ENCODE measurements at places on chromosomes 16 and 17.

DNA sequence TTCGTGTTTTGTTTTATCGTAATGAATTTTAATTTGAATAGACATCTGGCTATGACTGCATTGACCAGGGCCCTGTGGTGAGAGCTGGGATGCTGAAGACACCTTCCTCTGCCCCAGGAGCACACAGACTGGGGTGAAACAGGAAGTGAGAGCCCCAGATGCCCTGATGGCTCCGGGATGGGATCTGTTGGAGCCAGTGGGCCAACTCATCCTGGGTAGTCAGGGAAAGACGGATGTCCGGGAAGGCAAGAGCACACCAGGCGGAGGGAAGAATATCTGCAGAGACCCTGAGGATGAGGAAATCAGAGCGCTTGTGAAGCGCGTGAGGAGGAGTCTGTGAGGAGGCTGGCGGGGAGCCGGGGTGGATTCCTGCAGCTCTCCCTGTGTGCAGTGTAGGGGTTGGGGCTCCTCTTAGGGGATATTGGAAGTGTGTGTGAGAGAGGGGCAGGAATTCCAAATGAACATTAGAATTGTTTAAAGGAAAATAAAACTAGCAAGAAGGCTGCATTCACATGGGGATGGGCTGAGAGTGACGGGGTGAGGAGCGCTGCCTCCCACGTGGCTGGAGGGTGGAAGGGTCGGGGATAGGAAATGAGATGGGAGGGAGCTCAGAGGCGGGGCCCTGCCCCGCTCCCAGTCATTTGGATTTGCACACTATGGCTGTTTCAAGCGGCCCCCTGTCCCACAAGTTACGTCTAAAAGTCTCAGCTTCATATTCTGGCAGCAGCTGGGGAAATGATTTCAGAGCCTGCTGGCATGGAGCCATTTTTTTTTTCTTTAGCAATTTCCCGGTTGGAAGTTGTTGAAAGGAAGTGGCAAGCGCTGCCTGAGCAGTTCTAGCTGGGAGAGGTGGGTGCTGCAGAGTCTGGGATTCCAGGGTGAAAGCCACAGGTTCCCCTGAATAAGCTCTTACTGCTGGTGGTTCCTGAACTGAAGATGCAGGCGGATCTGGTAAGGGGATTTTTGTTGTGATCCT, 71.2 kb upstream of the LGALS9 start:
- DNase-seq: peak; percentile 82

GRCh38 chr17:4766723-4767122, 5.0 kb upstream of the TM4SF5 start:
- DNase-seq: no peak

GRCh38 chr17:39701012-39701783, 1.3 kb downstream of the ERBB2 start:
- no peak for DNase-seq

DNA sequence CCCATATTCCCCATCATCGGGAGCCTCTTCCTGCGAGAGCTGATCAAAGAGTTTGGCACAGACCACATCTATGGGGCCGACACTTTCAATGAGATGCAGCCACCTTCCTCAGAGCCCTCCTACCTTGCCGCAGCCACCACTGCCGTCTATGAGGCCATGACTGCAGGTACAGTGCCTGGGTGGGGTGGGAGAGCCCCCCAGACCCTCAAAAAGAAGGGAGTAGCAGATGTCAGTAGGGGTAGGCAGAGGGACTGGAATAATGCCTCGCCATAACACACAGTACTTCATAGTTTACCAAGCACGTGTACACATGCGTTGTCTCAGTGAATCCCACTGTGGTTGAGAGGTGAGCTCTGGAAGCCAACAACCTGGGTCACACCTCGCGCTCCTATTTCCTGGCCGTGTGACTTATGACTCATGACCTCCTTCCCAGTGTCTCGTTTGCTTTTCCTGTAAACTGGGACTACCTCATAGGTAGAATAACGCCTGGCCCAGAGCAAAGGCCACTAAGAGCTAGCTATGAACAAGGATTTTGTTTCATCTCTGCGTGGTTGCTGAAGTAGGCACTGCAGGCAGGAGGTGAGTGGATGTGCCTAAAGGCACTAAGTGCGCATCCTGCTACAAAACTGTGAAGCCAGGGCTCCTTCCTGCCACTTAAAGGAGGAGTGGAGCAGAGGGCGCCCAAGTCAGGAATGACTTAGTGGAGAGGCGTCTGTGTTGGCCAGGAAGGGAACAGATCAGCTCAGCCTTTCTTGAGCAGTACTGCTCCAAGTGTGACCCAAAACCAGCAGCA, 5.2 kb downstream of the NAGLU start:
- no peak for DNase-seq

DNA sequence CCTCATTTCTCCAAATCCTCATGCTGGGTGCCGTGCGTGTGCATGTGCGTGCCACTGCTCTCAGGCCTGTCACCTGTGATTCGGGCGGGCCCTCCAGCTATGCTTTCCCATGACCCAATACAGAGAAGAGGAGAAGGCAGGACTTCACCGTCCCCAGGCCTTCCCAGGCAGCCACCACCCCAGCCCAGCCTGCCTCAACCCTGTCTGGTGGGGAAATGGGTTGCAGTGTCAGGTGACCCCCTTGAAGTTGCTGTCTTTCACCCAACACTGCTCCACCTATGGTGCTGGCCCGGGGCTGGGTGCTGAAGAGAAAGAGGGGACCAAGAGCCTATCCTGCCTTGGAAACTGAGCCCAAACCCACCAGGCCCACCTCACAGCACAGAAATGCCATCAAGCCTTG, 94.7 kb downstream of the GOSR1 start:
- DNase-seq: no peak

DNA sequence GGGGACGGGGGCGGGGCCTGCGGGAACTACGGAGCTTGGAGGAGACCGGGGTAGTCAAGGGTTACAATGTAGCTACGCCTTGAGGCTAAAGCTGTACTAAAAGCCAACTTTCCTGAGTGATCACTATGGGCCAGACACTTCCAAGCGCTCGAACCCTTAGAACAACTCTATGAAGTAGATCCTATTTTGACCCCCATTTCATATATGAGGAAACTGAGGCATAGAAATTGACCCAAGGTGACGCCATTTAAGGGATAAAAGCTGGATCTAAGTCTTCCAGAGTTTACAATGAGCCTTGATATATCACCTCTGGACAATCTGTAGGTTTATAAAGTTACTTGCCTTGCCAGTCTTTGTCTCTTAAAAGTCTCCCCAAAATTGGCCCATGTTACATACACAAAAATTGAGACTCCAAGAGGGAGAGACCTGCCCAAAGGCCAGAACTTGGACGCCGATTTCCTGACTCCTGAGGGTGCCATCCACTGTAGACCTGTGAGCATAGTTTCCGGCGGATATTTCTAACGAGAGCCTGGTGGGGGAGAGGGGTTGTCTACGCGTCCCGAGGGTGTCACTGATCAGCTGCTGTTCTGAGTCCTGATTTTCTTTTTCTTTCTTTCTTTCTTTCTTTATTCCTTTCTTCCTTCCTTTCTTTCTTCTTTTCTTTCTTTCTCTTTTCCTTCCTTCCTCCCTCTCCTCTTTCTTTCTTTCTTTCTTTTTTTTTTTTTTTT, 555 bp upstream of the NCBP3 start:
- DNase-seq: no peak

DNA sequence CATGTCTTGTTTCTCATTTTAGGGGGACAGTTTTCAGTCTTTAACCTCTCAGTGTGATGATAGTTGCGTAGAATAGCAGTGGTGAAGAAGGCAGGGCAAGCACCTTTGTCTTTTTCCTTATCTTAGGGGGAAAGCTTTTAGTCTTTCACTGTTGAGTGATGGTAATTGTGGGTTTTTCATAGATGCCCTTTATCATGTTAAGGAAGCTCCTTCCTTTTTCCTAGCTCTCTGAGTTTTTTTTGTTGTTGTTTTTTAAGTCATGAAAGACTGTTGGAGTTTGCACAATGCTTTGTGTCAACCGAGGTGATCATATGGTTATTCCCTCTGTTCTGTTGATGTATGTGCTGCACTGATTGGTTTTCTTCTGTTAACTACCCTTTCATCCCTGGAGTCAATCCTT, 15.7 kb downstream of the NOL11 start:
- no peak for DNase-seq

DNA sequence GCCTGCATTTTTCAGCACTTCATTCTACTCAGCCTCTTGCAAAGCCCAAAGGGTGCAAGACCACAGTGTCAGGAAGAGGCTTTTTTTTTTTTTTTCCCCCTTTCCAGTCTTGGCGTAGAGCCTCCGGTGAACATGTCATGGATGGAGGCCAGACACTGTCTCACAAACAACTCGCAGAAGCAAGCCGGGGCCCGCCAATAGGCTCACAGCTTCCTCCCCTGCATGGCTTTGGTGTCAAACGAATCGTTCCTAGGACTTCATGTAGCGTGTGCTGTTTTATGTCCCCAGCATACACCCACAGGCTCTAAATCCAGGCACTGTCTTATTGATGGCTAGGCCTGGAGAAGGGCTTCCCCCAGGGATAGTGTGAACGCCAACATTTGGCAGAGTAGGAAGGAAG, 457.7 kb upstream of the MAF start:
- no peak for DNase-seq

GRCh38 chr17:17076066-17076465, 33.8 kb downstream of the MPRIP start:
- DNase-seq: no peak

- DNase-seq: peak; percentile 40
Measured at GRCh38 chr17:80695979-80696378, 151.3 kb downstream of the RPTOR start.

DNA sequence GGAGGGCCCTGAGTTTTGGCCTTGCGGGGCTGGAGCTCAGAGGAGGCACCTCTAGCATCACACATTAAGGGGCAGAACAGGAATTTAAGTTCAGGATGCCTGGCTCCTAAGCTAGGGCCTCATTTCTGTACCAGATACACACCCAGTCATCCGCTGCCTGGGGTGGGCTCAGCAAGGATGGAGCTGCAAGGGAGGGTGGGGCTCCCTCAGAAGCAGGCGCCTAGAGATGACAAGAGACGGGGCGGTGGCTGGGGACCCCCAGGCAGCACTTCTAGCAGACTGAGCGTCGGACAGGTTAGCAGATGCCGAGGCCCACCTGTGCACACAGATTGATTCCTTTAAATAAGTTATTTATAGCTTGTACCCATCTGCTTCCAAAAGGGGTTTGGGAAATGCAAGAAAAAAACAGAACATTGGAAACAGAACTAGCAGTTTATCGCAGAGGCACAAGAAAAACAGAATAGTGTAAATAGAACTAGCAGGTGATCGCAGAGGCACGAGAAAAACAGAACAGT, 47.6 kb upstream of the CBFA2T3 start:
- no peak for DNase-seq

- DNase-seq: peak; percentile 89
Measured at GRCh38 chr16:81616321-81617020, 162.6 kb upstream of the PLCG2 start.

GRCh38 chr16:75063549-75064088, 53.0 kb downstream of the LDHD start:
- no peak for DNase-seq

- DNase-seq: no peak
Measured at GRCh38 chr16:20393801-20394577, 10.5 kb downstream of the PDILT start.

Data from foreskin fibroblast (primary cell).